WTC11 (cell line): ENCODE measurements at places on chromosomes 4 and X. TPM values are rescaled to one million over a fixed set of nuclear protein-coding genes. Genes with fewer than 3 reads are reported as not detected.

The ENAM gene
- total RNA-seq: not detected in 3 replicates

The GPC3 gene
- 32.4 to 34.7 TPM (median 32.5 TPM) in 3 replicates for total RNA-seq

The TLR7 gene
- total RNA-seq: 0.07 TPM in 1 of 3 replicates, not detected in the others

The FHL1 gene
- total RNA-seq: 42.2 to 44.4 TPM (median 43.5 TPM) in 3 replicates

The MND1 gene
- 35.9 to 36.7 TPM (median 36.0 TPM) in 3 replicates for total RNA-seq

The FGG gene
- total RNA-seq: 2.3 to 3.0 TPM (median 2.4 TPM) in 3 replicates

The HSFX2 gene
- total RNA-seq: 0.37 TPM in 1 of 3 replicates, not detected in the others

The FABP2 gene
- total RNA-seq: not detected in 3 replicates

The MUC7 gene
- not detected in 3 replicates for total RNA-seq

The RAB39B gene
- total RNA-seq: 6.9 to 8.0 TPM (median 7.2 TPM) in 3 replicates

The RNF150 gene
- total RNA-seq: 5.9 to 7.4 TPM (median 7.0 TPM) in 3 replicates

DNA sequence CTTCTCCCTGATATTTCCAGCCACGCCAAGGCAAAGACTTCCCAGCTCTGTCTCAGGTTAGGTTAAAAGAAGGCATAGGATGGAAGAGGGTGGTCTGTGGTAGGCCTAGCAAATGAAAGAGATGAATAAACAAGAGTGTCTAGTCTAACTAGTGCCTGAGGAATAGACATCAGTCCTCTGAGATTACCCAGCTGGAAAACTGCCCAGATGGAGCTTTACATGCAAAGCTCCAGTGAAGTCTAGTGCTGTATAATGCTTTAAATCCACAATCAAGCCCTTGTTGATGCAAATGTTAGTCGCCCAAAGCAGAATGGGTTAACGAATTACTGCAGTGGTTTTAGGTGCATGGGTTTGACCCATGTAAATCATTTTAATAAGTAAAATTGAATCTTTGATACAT is 24.8 kb upstream of the GUCY1B1 start:
- DNase-seq: no peak

GRCh38 chrX:96919672-96920071 is 36.0 kb downstream of the RPA4 start:
- DNase-seq: no peak

DNA sequence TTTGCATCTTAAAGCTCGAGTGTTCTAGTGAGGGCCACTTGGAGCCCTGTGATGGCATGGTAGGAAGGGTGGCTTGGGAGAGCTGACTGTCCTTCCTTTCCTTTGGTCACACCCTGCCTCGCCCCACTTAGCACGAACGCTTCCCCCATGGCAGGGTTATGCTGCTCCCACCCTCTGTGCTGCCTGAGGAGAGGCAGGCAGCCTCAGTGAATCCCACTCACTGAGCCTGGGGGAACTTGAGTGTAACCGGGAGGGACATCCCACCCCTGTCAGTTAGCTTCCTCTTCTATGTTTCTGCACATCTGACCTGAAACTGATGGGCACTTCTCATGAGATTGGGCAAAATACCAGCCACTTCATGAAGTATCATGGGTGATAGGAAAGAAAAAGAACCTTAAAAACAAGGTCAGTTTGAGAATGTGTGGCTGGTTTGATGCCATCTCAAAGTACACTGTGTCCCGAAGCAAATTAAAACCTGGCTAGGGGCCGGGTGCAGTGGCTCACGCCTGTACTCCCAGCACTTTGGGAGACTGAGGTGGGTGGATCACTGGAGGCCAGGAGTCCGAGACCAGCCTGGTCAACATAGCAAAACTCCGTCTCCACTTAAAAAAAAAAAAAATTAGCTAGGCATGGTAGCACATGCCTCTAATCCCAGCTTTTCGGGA is 10.1 kb downstream of the TKTL1 start:
- no peak for DNase-seq

- no peak for DNase-seq
These were observed 453.1 kb downstream of the EPHA5 start for GRCh38 chr4:65217179-65217578.

GRCh38 chr4:30380404-30380998 is 339.7 kb upstream of the PCDH7 start:
- DNase-seq: peak; percentile 76

GRCh38 chrX:856566-857290 is 226.1 kb downstream of the SHOX start:
- no peak for DNase-seq

DNA sequence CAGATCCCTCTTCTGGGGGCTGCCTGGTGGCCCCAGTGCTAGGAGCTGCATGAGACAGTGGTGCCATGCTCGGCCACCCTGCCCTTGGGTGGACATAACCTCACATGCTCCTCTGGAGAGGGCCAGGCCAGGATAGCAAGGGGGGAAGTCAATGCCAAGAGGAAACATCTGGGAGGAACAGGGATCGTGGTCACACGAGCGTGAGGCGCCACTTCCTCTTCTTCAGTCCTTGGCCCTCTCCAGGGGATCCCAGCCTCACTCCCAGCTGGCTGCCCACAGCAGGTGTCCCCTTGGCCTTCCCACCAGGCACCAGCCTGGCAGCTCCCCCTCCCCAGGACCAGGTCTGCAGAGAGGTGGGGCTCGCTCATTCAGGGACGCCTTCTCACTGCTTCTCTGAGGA is 28.6 kb downstream of the TBC1D14 start:
- no peak for DNase-seq

DNA sequence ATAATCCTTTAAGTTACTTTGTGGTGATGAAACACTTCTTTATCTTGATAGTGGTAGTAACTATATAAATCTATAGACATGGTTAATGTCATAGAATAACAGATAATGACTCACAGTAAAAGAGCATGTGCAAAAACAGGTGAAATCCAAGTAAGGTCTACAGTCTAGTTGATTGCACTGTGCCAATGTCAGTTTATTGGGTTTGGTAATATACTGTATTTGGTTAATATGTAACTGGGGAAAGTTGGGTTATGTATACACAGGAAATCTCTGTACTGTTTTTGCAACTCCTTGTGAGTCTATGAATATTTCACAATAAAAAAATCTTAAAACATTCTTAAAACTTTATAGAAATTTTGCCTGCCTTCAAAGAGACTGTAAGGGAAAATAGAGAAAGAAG is 1067.6 kb upstream of the FTHL17 start:
- DNase-seq: no peak

DNA sequence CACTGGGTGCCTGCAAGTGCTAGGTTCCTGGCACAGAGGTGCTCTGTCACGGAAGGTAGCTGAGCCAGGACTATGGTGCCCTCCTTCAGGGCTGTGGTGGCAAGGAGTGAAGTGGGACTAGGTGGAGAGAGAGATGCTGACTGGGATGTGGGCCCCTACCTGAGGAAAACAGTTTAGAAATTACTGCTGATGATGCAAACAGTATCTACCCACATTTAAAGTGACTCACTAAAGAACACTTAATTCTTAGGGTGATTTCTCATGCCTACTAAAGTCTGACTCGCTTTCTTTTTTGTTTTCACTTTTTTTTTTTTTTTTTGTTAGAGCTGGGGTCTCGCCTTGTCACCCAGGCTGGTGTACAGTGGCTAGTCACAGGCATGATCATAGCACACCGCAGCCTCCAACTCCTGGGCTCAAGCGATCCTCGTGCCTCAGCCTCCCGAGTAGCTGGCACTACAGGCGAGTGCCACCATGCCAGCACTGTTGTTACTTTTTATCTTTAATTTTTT is 3.1 kb downstream of the ZNF185 start:
- no peak for DNase-seq

DNA sequence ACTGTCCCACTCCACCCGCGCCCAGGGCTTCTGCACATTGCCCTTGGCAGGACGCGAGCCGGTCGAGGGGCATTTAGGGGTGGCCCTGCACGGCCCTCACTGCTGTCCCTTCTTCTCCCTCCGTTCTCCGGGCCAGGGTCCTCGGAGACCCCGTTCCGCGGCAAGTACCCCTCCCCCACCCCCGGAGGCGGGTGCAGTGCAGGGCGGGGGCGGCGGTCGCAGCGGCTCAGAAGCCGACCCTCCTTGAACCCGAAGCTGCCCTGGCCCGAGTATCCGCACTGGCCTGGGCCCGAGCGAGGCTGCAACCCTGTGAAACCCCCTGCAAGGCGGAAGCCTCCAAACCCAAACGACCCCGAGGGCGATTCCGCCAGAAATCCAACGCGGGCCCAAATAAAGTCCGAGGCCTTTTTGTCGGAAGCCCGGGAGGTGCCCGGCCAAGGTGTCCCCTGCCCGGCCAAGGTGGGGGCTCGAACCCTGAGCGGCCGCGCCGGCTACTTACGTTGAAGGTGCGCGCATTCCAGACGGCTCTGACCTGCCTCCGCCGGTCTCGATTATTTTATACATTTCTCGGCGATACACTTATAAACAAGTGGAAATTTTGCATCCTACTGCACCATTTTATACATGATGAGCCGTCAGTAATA is 53.1 kb upstream of the TMEM33 start:
- peak; percentile 52 for DNase-seq

GRCh38 chr4:47390428-47391125 is 72.9 kb downstream of the COMMD8 start:
- no peak for DNase-seq

- DNase-seq: no peak
These were observed 28.7 kb downstream of the INPP4B start for GRCh38 chr4:142817442-142817841.

GRCh38 chrX:104697294-104697693 is 131.3 kb downstream of the IL1RAPL2 start:
- no peak for DNase-seq

GRCh38 chrX:21838937-21839333 is 482 bp upstream of the MBTPS2 start:
- DNase-seq: no peak

DNA sequence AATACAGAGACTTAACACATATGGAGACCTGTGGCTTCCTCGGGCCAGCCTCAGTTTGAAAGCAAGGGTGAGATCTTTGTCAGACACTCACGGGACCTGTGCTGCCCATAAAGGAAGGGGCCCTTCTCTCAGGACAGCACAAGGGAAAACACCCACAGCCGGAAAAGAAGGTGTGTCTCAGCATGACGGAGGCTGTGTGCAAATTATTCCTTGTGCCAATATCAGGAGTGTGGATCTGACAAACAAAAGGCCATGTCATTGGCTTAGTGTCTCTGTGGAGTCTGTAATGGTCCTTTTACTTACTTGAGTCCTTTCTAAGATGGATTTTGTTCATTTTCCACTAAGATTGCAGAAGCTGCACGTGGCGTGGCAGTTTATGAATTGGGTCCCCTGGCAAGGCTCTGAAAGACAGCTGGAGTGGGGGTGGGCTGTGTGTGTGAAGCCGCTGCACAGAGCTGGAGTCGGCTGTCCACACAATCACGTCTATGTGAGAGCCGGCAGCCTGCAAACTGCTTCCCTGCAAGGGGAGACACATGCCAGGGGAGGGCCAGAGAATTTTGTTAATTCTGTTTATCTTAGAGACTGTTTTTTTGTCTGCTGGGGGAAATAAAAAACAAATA is 1.9 kb downstream of the ENPP6 start:
- DNase-seq: no peak

GRCh38 chr4:108113229-108113628 is 55.5 kb downstream of the LEF1 start:
- no peak for DNase-seq

DNA sequence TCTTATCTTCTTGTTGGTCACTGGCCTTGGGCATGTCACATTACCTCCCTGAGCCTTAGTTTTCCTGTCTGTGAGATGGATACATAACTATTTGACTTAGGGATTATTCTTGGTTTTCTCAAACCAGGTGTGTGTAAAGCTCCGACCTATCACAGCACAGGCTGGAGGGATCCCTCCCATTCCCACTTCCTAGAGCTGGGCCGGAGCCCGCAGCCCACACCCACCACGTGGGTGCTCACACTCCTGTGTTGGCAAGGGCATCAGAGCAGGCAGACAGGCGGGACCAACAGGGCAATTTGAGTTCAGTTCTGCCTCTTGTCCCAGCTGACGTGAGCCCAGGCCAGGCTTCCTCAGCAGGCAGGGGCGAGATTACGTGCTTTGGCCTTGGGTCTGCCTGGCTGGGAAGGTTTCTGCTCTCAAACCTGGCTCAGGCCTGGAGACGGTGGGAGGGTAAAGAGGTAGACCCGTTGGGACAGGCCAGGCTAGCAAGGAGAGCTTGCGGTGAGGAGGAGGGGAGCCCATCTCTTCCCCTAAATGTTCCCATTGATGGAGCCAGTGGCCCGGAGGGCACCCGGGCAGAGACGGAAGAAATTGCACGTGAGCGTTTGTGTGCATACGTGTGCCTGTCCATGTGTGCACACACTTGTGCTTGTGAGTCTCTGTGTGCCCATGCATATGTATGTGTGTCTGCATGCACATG is 734 bp upstream of the SH3TC1 start:
- no peak for DNase-seq

- DNase-seq: no peak
These were observed 135.5 kb downstream of the AMMECR1 start for GRCh38 chrX:110182362-110182761.

DNA sequence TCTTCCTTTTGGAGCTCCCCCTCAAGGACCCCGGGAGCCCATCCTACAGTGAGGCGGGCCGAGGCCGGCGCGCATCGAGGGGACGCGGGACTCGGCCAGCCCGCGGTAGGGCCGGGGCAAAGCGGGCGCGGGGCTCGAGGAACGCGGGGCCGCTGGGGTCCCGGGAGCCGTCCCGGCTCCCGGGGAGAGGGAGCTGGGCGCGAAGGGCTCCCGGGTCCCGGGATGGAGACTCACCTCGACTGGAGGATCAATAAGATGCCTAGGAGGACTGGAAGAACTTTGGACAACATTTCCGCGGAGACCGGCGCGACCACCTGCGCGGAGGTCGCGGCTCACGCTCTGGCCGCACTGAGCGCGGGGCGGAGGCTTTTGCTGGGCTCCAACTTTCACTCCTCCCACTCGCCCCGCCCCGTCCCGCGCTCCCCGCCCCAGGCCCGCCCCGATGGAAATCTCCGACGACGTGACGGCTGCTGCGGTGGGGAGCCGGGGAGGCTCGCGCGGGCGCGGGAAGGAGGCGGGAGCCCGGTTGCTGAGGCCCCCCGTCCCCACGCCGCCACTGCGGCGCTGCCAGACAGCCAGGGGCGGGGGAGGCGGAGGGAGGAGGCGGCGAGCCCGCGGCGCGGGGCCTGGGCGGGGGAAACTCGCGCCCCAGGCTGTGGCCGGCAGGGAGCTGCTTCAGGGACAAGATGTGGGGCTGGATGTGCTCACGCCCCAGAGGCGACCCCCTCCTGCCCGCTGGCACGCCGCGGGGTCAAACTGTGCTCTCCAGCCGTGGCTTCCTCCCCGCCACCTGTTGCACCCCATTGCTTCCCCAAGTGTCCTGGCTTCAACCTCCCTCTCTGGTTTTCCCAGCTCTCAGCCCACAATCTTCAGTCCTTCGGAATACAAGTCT is at the start of gene GABRE:
Gene GABRE (minus strand): TSS at position 341 of the 892 bp plus-strand sequence. CDS start 51 bp downstream, at position 290.
- DNase-seq: peak; percentile 36

DNA sequence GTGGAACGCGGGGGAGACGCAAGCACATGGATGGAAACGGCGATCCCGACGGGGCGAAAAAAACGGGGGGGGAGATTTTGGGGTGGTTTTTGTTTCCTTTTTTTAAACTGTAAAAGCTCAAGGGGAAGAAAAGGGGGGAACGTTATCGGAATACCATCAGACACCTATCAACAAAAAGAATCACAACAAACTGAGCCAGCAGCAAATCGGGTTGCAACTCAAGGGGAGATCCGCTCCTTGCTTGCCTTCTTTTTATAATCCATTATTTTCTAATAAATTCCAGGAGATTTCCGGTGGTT is 616 bp downstream of the MAML3 start:
- DNase-seq: no peak

GRCh38 chrX:55026143-55026542 is 4.6 kb downstream of the ALAS2 start:
- DNase-seq: no peak
